ENCODE measurements at places on chromosomes 2 and 18.

GRCh38 chr18:48542513-48543181, 3.8 kb downstream of the CTIF start:
- DNase-seq: no peak

- DNase-seq: no peak
Observed at GRCh38 chr2:152701198-152701597, 16.1 kb downstream of the PRPF40A start.

- DNase-seq: no peak
Observed at GRCh38 chr18:48762836-48763718, 187.7 kb downstream of the SMAD7 start.

DNA sequence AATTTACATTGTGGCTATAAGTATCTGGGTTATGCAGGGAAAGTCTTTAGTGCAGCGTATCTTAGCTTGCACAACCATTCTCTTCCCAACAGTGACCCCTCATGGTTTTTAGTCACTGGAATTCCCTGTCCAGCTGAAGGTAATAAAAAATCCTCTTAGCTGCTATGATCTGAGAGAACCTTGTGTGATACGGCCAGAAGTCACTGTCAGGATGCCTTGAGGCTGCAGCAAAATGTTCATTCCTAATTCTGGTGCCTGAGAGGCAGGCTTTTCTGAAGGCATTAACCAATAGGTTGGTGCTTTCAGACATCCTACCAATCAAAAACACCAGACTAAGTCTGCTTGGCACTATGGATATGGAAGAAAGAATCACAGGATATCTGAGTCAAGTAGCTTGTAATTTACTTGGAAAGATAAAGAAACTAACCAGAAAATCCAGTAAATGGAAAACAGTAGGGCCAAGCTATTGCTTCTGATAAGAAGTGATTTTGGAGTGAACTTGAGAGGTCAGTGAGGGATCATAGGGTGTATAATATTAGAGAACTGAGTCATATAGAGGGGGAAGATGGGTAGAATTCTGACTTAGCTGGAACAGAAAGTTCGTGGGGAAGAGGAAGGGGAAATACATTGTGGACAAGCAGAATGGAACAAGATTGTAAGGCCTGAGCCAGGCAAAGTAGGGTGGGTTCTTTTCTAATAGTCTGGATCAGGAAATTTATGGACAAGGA, 89.0 kb upstream of the SLC14A2 start:
- DNase-seq: no peak

DNA sequence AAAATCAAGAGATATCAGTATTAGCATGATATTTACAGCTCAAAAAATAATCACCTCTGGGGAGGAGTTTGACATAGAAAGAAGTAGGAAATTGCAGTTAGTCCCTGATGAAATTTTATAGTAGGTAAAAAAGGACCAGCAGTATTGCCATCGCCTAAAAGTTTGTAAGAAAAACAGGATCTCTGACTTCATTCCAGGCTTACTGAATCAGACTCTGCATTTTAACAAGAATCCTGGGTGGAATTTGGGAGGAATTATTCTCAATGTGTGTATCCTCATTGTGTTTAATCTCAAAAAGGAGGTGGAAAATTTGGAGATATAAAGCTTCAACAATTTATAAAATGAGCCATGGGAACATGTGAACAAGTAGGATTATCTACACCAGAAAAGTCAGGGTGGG, 31.2 kb upstream of the STAT1 start:
- DNase-seq: no peak

GRCh38 chr2:88003074-88003755, 13.1 kb downstream of the RNU2-63P start:
- DNase-seq: peak; percentile 88

DNA sequence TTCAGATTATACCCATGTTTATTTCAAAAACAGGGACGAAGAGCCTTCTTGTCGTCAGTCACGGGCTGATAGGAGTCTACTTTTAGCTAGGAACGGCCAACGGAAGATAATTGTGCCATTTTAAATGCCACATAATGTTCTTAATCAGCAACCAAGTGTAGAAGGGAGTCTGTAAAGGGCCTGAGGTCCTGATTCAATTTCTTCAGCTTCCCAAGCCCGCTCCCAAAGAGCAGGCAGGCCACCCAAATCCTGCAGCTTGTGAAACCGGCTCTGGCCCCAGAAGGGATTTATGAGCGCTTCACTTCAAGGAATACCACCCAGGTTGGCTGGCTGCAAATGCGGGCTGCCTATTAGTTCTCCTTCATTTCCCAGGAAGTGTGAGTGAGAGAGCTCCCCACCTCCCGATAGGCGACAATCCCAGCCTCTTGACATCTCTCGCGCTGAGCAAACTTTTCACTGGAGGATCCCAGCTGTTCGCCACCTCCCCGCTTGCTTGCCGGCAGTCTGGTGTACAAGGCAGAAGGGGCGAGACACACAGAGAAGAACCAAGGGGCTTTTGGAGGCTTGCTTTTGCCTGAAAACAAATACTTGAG, 272.9 kb downstream of the CDH20 start:
- no peak for DNase-seq

DNA sequence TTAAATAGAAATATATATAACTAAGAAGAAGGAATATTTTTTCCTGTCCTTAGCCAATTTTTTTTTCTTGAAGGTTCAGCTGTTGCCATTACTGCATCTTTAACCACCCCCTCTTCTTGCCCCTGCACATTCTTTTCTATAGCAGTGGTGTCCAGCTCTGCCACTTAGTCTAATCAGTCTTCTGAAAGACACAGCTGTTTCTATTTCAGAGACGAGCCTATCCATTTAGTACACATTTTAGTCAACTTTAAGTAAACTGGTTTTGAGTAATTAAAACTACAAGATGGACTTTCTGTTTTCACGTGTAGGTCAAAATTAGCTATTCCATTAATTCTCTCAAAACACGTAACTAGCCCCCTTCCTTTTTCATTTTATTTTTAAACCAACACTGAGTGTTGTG, 21.0 kb downstream of the SPOPL start:
- no peak for DNase-seq

DNA sequence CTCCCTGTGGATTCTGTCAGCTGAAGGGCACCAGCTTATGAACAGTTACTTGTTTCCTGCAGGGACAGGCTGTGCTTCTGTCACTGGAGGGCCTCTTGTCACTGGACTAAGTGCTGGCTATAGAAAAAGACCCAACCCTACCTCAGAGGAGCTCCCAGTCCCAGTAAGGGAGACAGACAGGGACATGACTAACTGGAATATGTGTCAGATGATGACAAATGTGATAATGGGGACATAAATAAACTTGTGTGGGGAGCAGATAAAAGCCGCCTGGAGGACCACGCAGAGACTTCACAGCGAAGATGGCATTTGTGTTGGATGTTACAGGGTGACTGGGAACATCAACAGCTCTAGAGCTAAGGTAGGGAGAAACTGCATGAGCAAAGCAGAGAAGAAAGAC, 95.0 kb downstream of the MAPRE2 start:
- no peak for DNase-seq

DNA sequence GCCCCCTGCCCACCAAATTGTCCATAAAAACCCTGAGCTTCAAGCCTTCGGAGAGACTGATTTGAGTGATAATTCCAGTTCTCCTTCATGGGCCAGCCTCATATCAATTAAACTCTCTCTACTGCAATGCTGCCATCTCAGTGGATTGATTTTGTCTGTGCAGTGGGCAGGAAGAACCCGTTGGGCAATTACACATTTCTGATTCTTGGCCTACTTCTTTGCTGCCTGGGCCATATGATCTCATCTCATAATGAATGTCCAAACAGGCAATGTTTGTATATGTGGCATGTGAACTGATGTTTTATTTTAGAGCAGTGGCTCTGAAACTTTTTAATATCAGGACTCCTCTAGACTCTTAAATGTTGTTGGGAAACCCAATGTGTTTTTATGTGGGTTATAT, 101.2 kb upstream of the SLC38A11 start:
- no peak for DNase-seq

GRCh38 chr2:241224018-241224850, 35.8 kb downstream of the ANO7 start:
- DNase-seq: no peak

DNA sequence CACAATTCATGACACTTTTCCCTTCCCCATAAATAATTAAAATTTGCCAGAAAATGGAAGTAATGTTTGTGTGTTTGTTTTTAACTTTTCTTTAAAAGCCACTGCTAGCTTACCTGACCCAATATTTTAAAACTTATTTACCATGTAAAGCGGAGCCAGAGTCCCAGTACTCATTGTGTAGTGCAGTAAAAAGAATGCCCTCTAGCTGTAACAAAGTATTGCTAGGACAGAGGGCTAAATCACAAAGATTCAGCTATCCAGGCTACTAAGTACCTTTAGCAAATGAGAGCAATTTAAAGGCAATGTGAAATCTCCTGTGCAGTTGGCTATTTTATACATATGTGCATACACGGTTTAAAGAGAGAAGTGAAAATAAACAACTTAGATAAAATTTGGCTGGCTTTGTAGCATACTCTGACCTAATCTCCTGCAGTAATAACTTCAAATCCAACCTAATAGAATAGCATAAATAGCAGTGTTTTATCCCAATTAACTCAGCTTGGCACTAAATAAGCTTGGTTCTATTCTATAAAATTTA, 997.4 kb upstream of the PIK3C3 start:
- no peak for DNase-seq
